ENCODE measurements at places on chromosomes 4 and X. TPM values are rescaled to one million over a fixed set of nuclear protein-coding genes. Genes with fewer than 3 reads are reported as not detected.

DNA sequence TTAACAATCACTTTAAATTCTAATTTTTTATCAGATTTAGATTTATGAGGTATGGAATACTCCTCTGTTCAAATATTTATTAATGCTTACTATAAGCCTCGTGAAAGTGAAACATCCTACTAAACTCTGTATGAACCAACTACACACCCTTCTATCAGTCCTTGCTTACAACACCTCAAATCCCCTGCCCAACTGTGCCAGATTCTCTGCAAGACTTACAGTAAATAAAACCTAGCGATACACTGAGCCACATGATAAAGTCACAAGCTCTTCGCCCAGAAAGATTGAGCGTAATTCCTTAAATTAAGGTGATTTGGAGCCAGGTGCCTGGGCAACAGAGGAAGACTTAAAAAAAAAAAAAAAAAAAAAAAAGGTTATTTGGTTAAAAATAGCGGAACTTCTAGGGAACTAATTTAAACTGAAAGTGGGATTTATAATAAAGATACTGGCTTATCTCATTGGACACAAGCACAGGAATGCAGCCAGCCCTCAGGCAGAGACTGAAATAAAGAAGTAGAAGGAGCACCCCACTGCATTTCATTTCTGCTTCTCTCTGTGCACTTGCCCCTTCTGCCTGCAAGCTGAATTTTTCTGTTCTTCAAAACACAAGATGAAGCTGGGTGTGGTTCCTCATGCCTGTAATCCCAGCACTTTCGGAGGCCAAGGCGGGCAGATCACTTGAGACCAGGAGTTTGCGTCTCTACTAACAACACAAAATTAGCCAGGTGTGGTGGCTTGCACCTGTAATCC lies 17.5 kb upstream of the C4orf36 start:
- no peak for DNase-seq

- DNase-seq, result no peak
These were observed 29.0 kb downstream of the TFDP3 start for GRCh38 chrX:133189195-133189594.

GRCh38 chr4:121960818-121961217 lies 9.0 kb upstream of the TRPC3 start:
- DNase-seq, result no peak

- DNase-seq, result no peak
These were observed 38.4 kb upstream of the ENPP6 start for GRCh38 chr4:184255871-184256642.

DNA sequence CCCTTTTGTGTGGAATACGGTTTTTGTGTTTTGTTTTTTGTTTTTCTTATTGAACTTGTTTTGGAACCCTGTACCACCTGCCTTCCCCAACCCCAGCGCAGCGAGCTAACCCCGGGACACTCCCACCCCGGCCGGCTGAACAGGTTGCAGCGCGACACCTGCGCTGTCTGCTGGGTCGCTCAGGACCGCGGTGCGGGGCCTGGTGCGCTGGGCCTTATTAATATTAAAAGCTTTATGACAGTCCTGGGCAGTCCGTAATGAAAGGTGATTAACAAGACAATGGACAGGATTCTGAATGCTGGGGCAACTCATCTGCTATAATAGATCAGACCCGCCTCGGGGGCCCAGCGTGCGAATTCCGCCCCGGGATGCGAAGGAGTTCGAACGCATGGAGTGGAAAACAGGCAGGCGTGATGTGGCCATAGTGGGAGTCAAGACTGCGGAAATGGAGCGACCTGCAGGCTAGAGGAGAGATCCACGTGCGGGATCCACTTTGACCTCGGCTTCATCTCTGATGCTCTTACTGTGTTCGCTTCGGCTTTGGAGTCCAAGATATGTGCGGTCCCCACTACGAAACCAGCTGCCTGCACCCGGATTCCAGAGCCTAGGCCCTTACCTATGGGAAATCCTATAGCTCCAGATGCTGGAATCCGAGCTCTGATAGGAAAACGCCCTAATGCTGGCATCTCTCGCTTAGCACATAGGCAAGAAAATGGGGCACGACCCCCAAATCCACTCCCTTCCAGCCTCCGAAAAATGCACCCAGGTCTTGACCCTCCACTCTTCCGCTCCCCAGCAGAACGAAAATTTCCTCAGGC lies 69.0 kb upstream of the TMEM33 start:
- DNase-seq, result no peak

- DNase-seq, result no peak
These were observed 42.5 kb downstream of the ZBTB49 start for GRCh38 chr4:4332529-4332928.

- DNase-seq, result no peak
These were observed 213.5 kb upstream of the CLNK start for GRCh38 chr4:10898072-10898471.

DNA sequence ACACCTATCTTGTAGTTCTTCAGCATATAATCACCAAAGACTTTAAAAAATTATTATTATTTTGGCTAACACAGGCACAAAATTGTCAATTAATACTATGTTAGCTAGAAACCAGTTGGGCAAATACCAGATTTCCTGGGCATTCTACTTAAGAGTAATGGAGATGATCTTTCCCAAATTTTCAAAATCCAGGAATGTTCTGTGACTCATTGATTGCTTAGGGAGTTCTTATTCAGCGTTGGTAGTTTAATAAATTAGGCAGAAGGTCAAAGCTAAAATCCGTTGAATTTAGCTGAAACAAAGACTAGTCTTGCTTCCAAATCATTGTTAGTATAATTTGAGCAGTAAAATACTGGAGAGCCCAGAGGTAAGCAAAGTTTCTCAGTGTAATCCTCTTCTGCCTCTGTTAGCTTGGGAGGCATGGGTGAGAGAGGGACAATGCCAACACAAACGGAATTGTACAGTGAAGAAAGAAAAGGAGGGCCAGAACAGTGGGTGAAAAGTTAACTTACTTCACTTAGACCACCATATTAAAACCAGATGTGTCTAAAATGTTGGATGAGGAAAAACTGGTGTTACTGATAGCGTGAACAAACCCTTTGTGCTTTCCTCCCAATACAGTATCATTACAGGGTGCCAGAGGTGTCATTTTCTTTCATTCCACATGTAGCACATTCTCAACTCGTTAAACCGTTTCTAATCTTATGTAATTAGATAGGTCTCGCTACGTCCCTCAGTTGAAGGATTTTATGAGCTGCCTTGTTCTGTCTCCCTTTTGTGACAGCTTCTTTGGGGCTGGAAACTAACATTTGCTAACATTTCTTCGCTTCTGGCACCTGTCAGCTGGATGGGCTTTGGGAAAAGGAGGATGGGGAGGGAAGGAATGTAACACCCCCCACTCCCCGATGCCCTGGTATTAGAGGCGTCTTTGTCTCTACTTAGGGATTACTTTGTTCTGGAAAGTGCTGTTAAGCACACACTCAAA lies 87.4 kb upstream of the CITED1 start:
- no peak for DNase-seq

- no peak for DNase-seq
These were observed 61.4 kb downstream of the GBA3 start for GRCh38 chr4:22754116-22754515.

GRCh38 chr4:82450966-82451755 lies 20.8 kb downstream of the ENOPH1 start:
- no peak for DNase-seq

DNA sequence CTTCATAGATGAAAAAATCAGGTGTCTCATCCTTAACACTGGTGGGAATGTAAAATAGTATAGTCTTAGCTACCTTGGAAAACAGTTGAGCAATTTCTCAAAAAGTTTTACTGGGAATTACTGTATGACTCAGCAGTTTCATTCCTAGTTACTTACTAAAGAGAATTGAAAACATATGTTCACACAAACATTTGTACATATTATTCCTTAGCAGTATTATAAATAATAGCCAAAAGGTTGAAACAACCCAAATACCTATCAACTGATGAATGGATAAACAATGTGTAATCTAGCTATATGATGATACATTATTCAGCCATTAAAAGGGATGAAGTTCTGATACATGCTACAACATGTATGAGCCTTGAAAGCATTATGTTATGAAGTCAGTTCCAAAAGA lies 41.7 kb downstream of the RBM46 start:
- peak; percentile 61 for DNase-seq

DNA sequence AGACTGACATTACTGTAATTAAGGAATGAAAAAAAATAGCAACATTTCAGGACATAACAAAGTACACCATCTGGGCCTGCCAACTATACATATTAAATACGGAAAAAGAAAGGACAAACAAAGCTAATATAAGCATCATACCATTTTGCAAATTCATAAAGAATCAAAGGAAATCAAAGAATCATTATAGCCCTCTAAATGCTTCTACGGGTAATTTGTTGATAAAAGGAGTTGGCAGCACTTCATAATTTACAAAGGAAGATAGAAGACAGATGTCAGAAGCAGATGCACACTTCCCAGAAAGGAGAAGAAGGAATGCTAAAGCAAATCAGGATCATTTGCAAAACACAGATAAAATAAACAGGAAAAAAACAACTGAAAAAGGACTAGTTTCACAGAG lies 1757.3 kb downstream of the PCDH7 start:
- no peak for DNase-seq

GRCh38 chr4:56799161-56799759 lies 22.2 kb downstream of the SPINK2 start:
- peak; percentile 42 for DNase-seq

DNA sequence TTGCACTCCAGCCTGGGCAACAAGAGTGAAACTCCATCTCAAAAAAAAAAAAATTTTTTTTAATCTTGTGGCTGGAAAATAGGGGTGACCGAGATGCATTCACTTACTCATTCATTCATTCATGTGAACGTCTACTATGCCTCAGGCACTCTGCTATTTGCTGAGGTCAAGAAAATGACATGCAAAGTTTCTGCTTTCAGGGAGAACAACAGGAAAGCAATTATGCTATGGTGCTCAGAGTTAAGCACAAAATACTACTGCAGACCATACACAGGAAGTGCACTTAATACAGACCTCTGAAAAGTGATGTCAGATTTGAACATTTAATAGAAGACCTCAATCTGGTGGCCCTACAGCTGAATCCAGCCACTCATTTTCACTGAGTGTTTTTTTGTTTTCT lies 59.6 kb upstream of the DUSP21 start:
- DNase-seq, result no peak

- no peak for DNase-seq
These were observed 76.9 kb downstream of the RRAGB start for GRCh38 chrX:55794405-55794804.

DNA sequence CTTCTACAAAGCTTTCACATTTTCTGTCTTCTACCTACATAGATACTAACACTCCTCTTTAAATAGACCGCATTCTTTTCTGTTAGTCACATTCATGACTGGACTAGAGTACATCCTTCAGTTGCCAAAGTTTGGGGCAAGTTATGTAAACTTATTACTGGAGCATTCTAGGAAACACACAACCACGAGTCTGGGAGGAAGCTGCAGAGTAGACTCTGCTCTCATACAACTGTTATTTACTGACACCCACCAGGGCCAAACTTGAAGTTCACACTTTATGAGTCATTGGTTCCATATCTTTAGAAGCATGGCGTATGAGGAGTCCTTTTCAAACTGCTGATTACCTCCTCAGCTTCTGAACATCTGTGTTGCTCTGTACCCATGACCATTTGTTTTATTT lies 87.0 kb downstream of the RNF150 start:
- peak; percentile 100 for DNase-seq

DNA sequence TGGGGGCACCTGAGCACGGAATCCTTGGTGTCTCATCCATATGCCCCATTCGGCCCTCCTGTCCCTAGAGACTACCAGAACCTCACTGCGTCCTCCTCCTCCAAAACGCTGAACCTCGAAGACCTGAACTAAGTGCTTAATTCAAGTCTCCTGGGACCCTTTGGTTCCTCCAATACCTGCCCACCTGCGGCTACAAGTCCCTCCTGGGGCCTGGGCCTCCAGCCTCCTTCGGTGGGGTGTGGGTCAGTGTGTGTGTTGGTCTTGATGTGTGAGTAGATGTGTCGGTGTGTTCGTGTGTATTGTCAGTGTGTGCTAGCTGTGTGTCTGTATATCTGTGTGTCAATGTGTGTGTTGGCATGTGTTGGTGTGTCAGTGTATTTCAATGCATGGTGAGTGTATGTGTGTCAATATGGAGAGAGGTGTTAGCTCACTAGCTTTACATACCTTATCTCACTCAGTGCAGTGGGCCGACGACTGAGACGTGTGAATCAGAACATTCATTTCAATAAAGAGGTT lies 2.6 kb upstream of the SEPTIN6 start:
- no peak for DNase-seq

- DNase-seq, result no peak
These were observed 739.3 kb upstream of the FAM241A start for GRCh38 chr4:111405989-111406388.

GRCh38 chr4:158347556-158347955 lies 137.3 kb downstream of the TMEM144 start:
- DNase-seq, result no peak

DNA sequence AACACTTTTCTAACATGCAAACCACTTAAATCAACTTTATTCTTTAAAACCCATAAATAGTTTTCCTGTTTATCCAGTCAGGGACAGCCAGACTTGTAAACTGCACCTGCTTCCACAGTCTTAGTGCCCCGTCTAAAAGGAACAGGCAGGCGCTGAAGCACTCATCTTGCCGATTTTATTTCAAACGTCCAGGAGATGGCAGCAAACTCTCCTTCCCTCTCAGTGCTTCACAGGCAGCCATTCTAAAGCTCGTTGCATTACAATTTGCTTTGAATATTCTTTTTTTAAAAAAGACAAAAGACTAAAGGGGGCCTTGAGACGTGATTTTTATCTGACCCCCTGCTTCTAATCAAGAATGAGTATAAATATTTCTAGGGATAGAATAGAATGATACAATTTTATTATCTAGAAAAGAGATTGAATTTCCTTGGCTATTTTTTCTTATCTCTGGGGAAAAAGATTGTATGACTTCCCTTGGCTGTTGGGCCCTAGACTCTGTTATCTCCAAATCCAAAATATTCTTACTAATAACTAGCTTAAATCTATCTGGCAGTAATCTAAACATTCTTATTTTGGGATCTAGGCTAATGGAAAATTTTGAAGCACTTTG lies 93.6 kb upstream of the MYOZ2 start:
- DNase-seq, result peak; percentile 49

- no peak for DNase-seq
These were observed 35.3 kb downstream of the KLHL5 start for GRCh38 chr4:39097290-39097689.

The HTATSF1 gene
- total RNA-seq, result 29.1 TPM

The UGT2B7 gene
- total RNA-seq, result 0.55 TPM

The SSX2 gene
- not detected for total RNA-seq

The CCSER1 gene
- 2.2 TPM for total RNA-seq

The HMGN5 gene
- 5.0 TPM for total RNA-seq

The HAUS3 gene
- 10.7 TPM for total RNA-seq

The GLRA2 gene
- not detected for total RNA-seq

The P2RY10 gene
- not detected for total RNA-seq

The CTAG2 gene
- not detected for total RNA-seq

The IL3RA gene
- not detected for total RNA-seq

The TCEAL7 gene
- 7.6 TPM for total RNA-seq

The CPE gene
- 385 TPM for total RNA-seq

The SLC6A14 gene
- total RNA-seq, result not detected

The KIF4A gene
- total RNA-seq, result 1.7 TPM

The HTRA3 gene
- total RNA-seq, result 35.2 TPM

The N4BP2 gene
- 12.1 TPM for total RNA-seq

The POU3F4 gene
- total RNA-seq, result 0.31 TPM
